ENCODE measurements at places on chromosomes 3 and 15.

GRCh38 chr3:30368978-30369377 is 237.4 kb upstream of the TGFBR2 start:
- no peak for DNase-seq

DNA sequence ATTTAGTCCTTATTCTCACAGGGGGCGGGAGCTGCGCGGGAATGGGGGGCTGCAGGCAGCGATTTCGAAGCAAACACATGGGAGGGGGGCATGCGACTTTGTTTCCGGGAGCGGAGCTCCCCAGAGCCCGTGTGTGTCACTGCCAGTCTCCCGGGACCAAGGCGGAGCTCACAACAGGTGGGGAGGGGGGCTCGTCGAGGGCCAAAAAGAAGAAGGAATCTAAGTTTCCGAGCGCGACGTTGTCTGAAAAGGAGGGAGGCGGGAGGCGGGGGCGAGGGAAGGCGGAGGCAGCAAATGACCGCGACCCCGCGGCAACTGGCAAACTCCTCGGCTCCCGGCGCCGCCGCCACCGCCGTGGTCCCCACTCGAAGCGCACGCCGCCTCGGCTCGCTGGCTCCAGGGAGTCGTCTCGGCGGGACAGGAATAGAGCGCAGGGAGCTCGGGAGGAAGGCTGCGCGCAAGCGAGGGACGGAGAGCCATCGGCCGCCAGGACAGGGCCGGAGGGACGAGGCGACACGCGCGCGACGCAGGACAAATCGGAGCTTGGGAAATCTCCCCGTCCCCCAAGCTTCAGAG is 1.4 kb downstream of the FOXP1 start:
- DNase-seq = no peak

DNA sequence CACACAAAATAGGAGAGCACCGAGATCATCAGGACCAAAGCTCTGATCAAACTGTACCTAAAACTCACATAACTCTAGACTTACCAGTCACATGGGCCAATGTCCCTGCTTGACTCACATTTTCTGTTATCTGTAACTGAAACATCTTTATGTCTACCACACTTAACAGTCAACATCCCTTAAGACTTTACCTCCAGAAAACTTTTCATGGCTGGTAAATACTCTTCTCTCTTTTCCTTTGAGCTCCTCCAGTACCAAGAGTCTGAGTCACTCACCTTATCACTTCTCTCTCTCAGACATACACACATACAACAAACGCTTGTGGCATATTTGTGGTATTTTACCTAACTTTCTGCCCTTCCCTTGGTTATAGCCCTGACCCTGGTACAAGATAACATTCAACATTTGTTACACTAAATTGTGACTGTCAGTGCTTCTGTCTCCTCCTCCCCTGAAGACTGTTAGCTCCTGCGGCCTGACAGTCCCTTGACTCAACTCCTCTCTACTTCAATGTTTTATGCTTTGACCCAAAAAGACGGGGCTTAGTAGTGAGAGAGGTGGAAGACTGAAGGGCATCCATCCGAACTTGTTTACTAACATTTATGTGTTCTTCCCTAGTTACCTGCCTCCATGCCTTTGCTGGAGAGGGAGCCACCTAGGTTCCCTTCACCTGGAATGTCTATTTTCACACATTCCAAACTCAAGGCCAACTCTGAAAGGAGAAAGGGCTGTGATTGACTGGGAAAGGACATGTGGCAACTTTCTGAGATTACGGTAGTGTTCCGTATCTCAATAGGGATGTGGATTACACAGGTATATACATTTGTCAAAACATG is 3.7 kb upstream of the EFHB start:
- DNase-seq = no peak

DNA sequence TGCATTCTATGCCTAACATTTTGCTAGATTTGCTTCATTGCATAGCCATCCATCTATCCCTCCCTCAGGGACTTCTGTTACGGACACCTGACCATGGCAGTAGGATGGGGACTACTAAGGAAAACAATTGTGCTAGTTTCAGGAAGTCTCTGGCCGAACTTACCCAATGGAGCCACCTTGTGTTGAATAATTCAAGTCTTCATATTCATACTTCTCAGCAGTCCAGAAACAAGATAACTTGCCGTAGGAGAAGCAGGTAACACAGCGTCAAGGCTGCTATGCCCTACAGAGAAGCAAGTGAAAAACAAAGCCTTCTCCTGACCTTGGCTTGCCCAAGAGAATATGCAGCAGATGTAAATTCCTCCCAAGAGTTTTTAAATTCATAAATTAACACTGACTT is 685.3 kb downstream of the GRM7 start:
- no peak for DNase-seq

DNA sequence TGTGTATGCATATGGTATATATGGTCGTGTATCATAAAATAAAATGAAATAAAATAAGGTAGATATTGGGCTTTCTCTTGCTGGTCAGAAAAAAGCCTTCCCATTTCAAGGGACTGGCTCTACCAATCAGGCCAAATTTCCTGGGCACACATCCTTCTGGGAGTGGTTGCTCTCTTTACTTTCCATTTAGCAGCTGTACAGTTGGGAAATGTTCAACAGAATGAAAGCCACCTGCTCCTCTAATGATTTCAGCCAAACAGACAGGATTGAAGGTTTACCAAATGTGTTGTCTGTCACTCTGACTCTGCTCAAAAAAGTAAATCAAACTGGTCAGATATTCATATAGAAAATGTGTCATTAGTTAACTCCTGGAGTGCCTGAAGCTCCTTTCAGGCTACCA is 380.4 kb downstream of the ROBO2 start:
- DNase-seq = no peak

DNA sequence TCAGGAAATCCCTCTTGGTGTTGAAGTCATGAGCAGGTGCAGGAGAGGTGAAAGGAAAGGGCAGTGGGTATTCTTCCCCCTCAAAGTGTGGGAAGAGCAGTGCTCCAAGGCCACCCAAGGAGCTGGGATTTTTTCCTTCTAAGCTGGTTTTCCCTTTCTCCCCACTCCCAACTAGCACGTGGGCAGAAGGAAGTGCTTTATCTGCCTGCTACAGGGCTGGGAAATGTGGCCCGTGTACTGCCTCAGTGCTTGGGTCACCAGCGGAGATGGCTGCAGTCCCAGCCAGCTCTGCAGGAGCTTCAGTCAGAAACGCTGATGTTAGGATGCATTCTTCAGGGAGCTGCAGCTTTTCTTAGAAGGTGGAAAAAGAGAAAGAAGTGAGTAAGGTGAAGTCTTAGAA is 99.2 kb downstream of the CACNA1D start:
- DNase-seq = no peak

DNA sequence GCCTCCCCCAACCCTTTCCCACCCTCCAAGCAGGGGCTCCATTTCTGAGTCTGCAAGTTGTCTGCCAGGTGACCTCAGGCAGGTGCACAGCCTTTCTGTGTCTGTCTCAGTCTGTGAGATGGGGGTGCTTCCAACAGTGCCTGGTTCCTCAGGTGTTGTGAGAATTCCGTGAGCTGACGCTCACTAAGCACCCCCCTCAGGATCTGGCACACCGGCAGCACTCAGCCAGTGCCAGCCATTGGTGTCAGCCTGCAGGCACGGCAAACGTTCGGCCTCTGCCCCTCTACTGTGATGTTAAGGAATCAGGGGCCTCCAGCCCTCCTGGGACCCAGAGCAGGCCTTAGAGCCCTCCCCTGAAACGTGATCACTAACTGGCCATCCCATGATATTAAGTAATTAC is 2.4 kb downstream of the KLF15 start:
- no peak for DNase-seq

GRCh38 chr15:78060232-78060631 is 17.3 kb downstream of the TBC1D2B start:
- no peak for DNase-seq

DNA sequence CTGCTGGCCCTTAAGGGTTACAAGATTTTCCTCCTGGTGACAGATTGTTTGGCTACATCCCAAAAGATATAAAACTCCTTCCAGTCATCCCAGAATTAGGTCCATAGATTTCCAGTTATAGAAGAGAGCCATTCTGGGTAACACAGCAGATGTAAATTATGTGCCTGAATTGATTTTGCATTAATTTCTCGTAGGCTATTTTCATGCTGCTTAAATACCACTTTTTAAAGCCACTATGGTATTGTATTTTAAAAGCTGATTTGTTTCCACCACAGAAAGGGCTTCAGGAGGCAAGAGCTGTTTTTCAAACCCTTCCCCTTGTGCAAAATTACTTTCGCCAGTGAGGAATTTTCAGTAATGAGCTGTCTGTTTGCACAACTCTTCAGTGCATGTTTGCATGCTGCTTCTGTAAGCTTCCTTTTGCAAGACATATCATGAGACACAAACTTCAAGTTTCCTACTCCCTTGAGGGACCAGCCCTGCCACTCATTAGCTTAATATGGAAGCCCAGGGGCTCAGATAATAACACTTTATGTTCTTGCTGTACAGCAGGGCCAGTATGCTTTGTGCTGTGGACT is 105.4 kb upstream of the TNIK start:
- DNase-seq = no peak

- no peak for DNase-seq
These were observed 389.7 kb downstream of the ROBO1 start for GRCh38 chr3:79378064-79378463.

DNA sequence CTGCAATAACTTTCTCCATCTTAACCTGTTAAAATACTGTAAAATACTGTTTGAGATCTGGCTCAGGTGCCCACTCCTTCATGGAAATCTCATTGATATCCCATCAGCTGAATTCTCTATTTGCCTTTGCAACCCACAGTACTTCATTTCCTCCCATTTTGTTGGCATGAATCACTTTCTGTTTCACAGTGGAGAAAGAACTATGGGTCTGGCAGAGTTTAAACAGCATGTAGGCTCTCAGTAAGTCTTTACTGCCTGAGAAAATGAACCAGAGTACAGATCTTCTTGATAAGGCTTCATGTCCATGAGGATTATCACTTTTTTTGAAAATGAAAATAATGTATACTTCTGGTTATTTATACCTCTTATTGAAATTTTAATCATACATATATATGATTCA is 245.9 kb downstream of the NAALADL2 start:
- no peak for DNase-seq

GRCh38 chr3:112682361-112682760 is 41.4 kb upstream of the CCDC80 start:
- DNase-seq = no peak

- no peak for DNase-seq
These were observed 278.4 kb downstream of the RPLP1 start for GRCh38 chr15:69731081-69731330.

DNA sequence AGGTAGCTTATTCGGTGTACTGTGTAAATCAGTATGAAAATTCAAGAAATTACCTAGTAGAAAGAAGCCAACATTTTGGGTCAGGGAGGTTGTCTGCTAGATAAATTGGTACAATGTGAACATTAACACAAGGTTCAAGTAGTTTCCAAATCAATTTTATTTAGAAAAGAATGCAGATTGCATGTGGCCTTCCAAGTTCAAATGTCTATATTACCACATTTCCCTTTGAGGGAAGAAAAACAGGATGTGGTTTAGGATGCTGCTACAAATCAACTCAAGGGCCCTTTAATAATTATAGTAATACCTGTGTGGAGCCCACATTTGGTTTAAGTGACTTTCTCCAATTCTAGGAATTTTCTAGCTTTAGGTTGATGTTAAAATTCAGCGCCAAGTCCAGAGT is 57.5 kb downstream of the CADPS start:
- DNase-seq = no peak

- DNase-seq = no peak
These were observed 75.4 kb downstream of the REC114 start for GRCh38 chr15:73518180-73518862.

DNA sequence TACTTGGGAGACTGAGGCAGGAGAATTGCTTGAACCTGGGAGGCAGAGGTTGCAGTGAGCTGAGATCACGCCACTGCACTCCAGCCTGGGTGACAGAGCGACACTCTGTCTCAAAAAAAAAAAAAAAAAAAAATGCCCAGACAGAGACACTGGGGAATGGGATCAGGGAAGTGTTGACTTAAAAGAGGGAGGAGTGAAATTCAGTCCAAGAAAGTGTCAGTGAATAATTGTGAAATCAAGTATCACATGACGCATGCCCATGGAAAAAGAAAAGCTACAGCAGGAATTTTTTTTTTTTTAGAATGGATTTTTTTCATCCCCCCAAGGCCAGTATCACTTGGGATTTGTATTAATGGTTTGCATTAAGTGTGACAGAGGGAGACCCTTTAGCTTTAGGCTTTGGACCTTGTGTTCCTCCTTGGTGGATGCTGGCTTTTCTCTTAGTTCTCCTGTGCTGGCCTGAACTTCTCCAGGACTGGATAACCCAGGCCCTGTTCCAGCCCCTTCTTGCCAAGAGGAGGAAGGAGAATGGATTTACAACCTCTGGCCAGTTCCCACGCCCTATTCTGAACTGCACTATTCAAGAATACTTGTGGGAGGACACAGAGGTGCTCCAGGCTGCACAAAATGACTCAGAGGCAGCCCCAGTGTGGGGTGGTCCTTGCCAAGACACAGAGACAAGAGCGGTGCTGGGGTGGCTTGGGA is 36.7 kb upstream of the ZNF774 start:
- DNase-seq = no peak

DNA sequence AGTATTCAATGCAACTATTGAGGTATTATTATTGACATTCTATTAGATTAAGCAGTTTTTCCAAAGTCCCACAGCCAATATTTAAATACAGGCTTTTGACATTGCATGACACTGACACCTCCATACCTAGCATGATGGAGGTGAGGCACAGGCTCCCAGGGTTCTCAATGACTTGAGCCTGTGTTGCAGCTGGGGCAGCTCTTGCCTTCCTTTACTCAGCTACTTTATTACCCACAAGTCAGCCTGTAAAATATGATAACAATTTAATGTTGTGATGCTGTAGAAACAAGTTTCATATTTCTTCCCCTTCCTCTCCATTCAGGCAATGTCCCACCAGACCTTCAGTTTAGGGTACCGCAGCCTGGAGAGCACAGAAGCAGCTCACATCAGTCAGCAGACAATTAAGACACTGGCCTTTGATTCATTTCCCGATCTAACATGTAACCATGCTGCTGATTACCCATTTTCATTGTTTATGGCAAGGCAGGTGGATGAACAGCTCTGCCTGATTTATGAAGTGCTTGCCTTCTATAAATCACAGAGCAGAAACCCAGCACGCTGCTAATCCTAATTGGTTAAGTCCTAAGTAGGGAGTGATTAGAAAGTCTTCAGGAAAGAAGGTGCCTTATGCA is 826.1 kb downstream of the AGBL1 start:
- no peak for DNase-seq
